GM12892 (cell line): ENCODE measurements at places on chromosomes 1 and 21.

DNA sequence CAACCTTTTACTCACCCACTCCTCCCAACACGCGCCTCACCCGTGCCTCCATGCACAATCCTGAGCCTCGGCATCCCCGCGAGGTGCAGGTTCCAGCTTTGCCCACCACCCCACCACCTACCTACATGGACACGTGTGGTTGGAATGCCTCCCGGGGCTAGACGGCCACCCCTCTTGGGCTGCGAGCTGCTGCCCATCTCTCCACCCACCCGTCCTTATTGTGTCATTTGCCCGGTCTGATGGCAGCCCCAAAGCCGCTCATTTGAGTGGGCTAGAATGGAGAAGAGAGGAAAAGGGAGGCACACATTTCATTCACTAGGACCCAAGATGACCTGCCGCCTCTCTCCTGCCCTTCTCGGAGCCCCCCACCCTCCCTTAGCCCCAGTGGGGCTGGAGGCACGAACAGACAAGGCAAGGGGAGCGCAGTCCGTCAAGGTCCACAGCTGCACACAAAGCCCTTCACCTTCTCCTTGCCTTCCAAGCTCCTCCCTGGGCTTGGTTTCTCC, 785 bp downstream of the ZNF697 start:
- no peak for DNase-seq

DNA sequence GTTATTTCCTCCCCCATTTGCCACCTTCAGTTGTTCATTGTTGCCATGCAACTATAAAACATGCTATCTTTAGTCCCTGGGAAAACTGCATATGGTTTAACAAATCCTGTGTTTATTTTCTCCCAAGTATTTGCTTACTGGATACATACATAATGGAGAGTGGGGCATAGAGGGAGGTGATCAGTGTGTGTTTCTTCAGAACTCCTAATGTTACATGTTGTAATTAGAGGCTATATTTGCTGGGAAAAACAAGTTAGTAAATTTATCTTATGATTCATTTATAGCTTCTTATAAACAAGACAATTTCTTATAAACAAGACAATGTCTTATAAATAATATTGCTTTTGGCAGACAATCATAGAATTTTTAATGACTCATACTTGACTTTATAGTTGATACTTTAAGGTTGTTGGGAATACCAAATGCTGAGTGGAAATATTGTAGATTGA, 7.3 kb upstream of the GIPC2 start:
- DNase-seq = no peak

DNA sequence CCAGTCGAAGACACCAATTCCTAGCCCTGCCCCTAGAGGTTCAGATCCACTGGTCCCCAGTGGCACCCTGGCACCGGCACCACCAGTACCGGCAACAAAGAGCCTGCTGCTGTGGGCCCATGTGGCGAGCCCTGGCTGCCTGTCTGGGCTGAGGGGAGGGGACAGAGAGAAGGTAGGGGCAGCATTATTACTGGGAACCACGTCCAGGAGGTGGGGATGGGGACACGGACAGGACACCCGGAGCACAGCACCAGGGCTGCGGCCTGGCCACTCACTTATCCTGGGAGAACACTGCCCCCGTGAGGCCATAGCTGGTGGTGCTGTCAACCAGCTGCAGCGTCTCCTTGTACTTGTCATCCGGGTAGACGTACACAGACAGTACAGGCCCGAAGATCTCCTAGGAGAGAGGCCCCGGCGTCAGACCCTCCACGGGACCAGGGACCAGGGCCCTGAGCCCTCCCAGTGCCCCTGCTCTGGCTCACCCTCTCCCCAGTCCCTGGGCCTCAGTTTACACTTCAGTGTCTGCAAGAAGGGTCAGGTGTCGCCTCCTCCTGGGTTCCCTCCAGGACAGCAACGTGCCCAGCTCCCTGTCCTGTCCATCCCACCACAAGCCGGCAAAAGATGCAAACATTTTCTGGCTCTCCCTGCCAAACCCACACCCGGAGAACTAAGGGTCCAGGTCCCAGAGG, 15.8 kb upstream of the TAS1R2 start:
- peak; percentile 91 for DNase-seq

DNA sequence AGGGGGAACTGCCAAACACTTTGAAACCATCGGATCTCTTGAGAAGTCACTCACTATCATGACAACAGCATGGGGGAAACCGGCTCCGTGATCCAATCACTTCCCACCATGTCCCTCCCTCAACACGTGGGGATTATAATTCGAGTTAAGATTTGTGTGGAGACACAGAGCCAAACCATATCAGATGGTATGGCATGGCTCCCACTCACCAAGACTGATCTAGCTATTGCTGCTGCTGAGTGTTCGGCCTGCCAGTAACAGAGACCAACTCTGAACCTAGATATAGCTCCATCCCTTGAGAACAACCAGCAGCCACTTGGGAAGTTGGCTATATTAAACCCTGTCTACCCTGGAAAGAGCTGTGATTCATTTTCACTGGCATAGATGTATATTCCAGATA, 49.4 kb downstream of the CDCP2 start:
- no peak for DNase-seq

DNA sequence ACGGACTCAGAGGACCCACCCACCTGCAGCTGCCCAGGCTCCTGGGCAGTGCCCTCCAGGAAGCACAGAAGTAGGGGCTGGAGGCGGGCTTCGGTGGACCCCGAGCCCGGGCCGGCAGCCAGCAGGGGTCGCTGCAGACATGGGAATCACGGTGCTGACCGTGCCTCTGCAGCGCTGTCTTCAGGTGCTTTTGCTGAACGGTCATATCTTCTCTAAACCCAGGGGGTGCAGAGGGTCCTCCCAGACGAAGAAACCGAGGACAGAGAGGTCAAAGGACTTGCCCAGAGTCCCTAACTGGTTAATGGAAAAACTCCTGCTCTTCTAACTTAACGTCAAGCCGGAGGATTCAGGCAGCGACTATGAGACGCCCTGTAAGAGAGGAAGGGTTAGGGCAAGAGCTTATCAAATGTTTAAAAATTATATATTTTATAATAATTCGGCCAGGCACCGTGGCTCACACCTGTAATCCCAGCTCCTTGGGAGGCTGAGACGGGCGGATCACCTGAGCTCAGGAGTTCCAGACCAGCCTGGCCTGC, 21.5 kb upstream of the LEFTY2 start:
- DNase-seq = peak; percentile 67

- DNase-seq = no peak
Observed at GRCh38 chr1:56550138-56550858, 29.1 kb downstream of the PLPP3 start.

GRCh38 chr21:40254540-40255465, 387.6 kb downstream of the PCP4 start:
- DNase-seq = no peak

DNA sequence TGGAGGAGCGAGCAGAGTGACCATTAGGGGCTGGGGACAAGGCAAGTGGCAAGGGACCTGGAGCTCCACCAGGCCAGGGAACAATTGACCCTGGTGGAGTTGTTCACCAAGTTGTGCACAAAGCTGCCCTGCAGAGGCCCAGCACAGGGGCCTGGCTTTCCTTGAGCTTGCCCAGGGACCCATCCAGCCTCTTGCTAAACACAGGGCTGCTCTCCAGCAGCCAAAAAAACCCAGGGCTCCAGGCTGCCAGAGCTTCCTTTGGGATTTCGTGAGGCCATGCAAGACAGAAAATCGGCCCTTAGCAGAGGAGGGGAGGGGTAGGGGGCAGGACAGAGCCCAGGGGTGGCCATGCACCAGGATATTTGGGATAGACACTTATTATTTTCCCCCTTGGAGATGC, 32.6 kb downstream of the LRP8 start:
- no peak for DNase-seq

DNA sequence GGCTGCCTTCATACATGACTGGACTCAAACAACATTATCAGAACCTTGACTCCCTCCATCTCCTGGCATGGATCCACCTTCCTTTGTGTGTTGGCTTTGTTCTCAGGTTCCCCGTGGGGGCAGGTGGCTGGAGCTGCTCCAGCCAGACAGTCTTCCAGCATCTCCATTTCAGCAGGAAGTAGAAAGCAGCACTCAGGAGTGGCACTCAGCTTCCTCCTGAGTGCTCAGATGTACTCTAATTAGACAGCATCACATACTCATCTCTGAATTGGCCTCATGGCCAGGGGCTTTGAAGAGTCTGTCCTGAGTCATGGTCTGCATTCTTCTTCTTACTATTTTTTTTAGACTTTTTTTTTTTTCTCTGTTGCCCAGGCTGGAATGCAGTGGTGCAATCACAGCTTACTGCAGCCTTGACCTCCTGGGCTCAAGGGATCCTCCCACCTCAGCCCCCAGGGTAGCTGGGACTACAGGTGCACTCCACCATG, 27.9 kb downstream of the OVAAL start:
- no peak for DNase-seq

GRCh38 chr1:35001743-35002142, 16.6 kb upstream of the TMEM35B start:
- no peak for DNase-seq

DNA sequence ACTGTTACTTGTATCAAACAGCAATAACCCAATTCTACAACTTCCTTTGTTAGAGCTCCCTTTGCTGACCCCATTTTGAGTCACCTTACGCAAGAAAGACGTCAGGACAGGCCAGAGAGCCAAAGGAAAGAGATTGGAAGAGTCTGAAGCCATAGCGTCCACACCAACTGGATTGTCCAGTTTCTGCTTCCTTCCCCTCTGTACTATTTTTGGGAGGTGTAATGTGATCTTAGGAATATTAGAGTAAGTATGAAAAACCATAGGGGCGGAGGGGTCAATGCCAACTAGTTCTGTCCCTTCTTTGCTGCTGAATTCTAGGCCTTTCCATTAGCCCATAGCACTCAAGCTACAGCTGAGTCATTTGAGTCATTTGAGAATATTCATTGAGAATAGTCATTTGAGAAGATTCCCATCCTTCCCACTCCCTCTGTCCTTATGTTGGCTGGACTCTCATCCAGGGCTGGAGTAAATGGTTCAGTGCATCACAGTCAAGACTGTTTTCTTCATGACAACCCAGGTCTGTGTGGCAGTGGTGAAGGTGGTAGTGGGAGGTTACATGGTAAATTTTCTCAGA, 14.8 kb upstream of the NFIA start:
- DNase-seq = no peak

GRCh38 chr1:46603481-46603857, 599 bp downstream of the MKNK1 start:
- DNase-seq = no peak

DNA sequence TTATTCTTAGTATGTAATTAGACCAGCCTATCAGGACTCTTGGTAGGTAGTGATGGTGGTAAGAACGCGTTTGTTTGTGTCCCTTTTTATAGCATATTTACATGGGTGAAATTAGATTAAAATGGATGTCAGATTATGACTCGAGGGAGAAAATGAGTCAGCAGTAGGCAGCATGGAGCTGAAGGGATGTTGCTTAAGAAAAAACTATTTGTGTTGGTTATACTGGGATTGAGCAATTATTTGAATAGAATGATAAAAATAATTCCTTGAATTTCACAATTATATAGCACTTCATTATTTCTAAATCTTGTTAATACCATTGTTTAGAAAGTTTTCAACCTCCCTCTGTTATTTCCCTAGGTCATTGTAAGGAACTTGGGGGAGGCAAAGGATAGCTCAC, 348.8 kb downstream of the RYR2 start:
- DNase-seq = no peak

GRCh38 chr1:69700770-69701169, 133.0 kb downstream of the LRRC7 start:
- DNase-seq = no peak

DNA sequence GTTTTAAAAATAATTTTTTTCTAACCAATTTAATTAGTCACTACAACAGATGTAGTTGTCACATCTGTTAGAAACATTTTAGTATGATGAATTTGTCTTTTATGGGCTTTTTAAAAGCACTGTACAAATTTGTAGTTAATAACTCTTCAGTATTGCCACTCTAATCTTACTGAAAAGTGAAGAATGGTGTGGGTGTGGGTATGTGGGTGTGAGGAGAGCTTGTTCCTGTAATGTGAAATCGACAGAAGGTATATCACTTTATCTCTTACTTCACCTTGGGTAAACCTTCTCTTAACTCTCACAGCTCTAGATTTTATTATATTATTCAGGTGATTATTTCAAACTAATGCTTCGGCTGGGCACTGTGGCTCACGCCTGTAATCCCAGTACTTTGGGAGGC, 42.5 kb downstream of the TMEM200B start:
- DNase-seq = no peak

DNA sequence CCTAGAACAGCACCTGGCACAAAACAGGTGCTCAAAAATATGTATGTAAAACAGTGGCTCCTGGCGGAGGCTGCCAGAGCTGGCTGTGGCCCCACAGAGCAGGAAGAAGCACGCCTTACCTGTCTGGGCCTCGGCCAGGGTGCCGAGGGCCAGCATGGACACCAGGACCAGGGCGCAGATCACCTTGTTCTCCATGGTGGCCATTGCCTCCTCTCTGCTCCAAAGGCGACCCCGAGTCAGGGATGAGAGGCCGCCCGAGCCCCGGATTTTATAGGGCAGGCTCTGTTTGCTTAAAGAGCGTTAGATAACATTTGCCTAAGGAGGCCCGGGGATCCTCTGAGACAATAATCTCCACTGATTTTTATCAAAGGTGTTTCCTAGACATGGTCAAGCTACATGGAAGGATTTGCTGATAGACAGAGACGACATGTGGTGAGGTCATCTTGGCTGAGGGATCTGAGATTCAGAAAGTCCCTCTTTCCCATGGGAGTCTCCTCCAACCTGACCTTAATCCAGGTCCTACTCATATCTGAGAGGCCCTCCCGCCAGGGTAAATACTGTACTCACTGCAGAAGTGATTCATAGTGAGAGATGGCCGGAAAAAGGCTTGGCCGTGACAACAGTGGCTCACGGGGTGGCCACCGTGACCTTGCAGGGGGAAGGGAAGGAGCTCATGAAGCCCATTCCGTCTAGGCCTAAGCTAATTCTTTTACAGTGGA, at the start of gene TFF1:
Gene TFF1, minus strand, starts transcription at position 244 of the 719 bp plus-strand sequence. Its CDS starts 40 bp downstream, at position 204.
- no peak for DNase-seq

GRCh38 chr1:11691302-11691914, at the start of gene DRAXIN:
Gene DRAXIN, plus strand, starts transcription at chr1:11691710. Its CDS starts 14,549 bp downstream, at chr1:11706259.
- DNase-seq = no peak

DNA sequence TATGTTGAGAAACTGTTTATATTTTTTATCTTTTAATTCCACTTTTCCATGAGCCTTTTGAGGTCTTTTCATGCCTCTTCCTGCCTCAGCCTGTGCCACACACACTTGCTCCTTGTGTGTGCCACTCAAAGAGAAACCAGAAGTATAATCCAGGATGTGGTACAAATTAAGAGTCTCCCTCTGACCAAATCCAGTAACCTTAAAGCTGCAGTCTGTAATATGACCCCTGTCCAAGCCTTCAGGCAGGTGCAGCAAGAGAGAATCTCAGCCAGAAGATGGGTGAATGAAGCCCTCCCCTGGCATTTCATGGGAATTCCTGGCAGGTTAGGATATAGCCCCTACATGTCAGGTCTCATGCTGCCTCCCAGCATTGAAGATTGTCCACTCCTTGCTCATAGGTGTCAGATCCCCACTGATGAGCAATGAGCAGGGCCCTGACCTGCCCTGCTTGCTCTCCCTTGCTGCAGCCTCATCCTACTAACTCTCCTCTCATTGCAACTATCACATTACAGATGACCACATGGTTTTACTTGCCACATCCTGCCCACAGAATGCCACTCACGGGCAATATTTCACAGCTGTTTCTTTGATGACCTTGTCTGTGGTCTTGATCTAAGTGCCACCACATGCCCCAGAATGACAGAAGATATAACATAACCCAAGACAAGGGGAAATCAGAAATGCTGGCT, 169.3 kb downstream of the SEC16B start:
- no peak for DNase-seq
